ENCODE measurements at places on chromosomes 11 and 22. TPM values are rescaled to one million over a fixed set of nuclear protein-coding genes. Genes with fewer than 3 reads are reported as not detected.

Gene PRRG4
- total RNA-seq = 0.56 TPM

Gene L3MBTL2
- total RNA-seq = 57.8 TPM

Gene CHRM1
- total RNA-seq = not detected

Gene SLC22A12
- not detected for total RNA-seq

Gene PRG3
- not detected for total RNA-seq

Gene KCNK4
- not detected for total RNA-seq

Gene KBTBD3
- 2.4 TPM for total RNA-seq

Gene OR51I1
- total RNA-seq = not detected

Gene CAVIN3
- 14.0 TPM for total RNA-seq

Gene RASD2
- total RNA-seq = 0.14 TPM

Gene BDNF
- not detected for total RNA-seq

Gene CARD18
- total RNA-seq = not detected

Gene HEPN1
- not detected for total RNA-seq

DNA sequence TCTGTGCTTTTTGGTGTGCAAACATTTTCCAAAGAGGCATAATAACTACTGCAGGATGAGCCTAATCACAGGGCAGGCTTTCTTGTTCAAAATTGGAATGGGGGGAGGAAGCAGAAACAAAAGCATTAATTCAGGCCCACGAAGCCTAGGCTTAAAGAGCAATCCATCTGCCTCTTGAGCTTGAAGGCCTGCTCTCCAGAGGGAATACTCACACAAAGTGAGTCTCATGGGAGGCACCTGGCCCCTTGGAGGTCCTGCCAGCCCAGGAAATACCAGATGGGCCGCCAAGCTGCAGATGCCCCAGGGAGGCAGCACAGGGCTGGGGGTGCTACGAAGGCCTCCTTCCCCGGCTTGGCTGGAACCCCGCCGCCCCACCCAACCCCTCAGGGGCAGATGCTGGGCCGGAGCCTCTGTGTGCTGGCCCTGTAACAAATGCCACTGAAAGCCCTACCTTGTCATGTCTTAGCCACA lies 39.3 kb upstream of the COMT start:
- no peak for DNase-seq

- DNase-seq = no peak
Observed at GRCh38 chr11:113016905-113017304, 55.7 kb downstream of the NCAM1 start.

GRCh38 chr11:79007771-79008402 lies 432.9 kb downstream of the TENM4 start:
- no peak for DNase-seq

DNA sequence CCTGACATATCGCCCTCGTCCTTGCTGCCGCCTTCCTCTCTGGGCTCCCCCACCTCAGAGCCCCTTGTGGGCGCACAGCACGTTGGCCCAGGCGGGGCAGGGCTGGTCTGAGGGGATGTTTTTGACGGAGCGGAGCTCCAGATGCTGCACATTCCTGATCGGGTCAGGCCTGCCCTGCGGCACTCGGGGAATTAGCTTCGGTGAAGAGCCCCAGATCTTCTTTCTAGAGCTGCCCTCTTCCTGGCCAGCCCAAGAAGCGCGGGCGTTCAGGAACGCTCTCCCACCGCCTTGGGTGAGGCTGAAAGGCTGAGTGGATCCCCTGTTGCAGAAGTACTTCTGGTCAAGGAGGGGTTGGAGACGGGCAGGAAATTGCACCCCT lies 12.1 kb downstream of the YPEL4 start:
- DNase-seq = no peak

DNA sequence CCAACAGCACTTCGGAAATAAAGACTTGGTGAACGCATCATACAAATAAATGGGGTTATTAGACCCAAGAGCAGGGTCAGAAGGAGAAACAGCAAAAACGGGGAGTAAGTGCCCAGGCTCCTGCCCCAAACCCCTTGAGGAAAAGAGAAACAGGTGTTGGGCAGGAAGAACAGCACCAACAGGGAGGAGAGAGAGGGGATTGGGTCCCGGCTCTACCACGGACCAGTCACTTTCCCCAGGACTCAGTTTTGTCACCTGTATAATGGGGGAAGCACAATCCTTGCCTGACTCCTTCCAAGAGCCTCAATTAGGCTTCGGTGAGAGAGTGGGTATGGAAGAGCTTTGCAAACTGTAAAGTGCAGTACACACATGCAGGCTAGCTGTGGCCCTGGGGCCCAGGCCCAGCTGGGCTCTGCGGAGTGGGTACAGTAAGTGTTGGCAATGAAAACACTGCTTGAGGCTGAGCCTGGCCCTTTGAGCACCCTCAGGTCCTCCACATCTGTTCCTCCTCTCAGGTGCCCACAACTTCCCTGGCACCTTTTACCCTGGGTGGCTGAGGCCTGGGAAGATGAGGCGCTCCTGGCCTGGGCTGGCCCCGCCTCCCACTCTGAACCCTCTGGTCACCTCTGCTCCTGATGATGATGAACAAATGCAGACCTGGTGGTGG lies 8.9 kb downstream of the SLC29A2 start:
- DNase-seq = no peak

GRCh38 chr11:16797776-16798175 lies 59.3 kb downstream of the C11orf58 start:
- DNase-seq = no peak

- DNase-seq = no peak
Observed at GRCh38 chr11:134429106-134429505, 17.1 kb upstream of the B3GAT1 start.

- no peak for DNase-seq
Observed at GRCh38 chr11:20021212-20021611, 139.1 kb downstream of the DBX1 start.

DNA sequence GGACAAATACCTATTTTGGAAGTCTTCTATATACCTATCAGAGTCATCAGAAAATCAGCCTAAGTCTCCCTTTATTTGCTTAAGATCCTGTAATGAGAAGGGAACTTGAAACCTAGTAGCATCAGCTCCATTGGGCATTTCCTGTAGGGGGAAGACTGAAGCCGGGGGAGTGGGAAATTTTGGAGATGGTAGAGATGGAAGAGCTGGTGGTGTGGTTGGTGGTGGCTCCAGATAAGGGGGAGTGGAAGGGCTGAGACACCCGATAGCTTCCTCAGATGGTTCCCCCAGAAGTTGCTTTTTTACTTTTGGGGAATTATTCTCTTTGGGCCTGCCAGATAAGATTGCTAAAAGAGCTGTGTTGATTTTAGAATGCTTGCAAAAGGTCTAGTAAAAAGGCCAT lies 16.4 kb upstream of the EI24 start:
- no peak for DNase-seq

GRCh38 chr11:78310500-78310909 lies 107.1 kb downstream of the GAB2 start:
- DNase-seq = no peak

DNA sequence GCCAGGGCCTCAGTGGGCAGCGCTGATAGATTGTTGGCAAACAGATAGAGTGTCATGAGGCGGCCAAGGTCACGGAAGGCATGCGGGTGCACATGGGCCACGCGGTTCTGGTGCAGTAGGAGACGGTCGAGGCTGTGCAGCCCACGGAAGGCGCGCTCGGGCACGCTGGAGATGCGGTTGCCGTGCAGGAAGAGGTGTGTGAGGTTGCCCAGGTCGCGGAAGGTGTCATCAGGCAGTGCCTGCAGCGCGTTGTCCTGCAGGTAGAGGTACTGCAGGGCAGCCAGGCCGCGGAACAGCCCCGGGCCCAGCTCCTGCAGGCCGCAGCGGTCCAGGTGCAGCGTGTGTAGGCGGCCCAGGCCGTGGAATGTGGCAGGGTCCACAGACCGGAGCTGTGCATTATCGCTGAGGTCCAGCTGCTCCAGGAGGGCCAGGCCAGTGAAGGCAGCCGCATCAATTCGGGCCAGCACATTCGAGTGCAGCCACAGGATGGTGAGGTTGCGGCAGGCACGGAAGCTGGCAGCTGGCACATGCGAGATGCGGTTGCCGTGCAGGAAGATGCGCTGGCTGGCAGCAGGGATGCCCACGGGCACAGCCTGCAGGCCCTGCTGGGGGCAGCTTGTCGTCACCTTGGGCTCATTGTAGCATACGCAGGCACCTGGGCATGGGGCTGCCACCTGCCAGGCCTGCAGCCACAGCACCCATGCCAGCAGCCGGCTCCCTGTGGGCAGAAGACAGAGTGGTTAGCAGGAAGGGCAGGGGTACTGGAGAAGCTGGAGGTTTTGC lies 25.5 kb downstream of the RTN4R start:
- DNase-seq = no peak

- peak; percentile 20 for DNase-seq
Observed at GRCh38 chr11:57513911-57514537, 1.5 kb downstream of the SLC43A1 start.

- DNase-seq = no peak
Observed at GRCh38 chr11:131816051-131816450, 445.6 kb downstream of the NTM start.

DNA sequence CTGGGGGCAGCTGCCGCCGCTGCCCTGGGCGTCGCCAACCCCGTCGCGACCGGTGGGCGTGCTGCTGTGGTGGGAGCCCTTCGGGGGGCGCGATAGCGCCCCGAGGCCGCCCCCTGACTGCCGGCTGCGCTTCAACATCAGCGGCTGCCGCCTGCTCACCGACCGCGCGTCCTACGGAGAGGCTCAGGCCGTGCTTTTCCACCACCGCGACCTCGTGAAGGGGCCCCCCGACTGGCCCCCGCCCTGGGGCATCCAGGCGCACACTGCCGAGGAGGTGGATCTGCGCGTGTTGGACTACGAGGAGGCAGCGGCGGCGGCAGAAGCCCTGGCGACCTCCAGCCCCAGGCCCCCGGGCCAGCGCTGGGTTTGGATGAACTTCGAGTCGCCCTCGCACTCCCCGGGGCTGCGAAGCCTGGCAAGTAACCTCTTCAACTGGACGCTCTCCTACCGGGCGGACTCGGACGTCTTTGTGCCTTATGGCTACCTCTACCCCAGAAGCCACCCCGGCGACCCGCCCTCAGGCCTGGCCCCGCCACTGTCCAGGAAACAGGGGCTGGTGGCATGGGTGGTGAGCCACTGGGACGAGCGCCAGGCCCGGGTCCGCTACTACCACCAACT lies 1.0 kb downstream of the FUT4 start:
- no peak for DNase-seq

GRCh38 chr11:117701781-117702180 lies 95.2 kb downstream of the DSCAML1 start:
- DNase-seq = no peak

DNA sequence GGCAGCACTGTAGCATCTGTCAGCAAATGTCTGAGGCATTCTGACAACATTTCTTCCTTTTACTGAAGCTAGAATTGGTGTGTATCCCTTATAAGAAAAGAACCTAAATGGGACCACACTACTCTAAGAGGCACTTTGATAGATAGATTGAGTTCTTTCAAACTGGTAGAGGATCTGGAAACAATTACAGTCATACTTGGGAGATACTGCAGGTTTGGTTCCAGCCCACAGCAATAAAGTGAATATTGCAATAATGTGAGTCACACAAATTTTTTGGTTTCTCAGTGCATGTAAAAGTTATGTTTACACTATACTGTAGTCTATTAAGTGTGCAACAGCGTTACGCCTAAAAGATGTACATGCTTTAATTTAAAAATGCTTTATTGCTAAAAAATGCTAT lies 96.9 kb downstream of the SBF2 start:
- no peak for DNase-seq

GRCh38 chr11:65695459-65696241 lies 16.4 kb upstream of the KAT5 start:
- no peak for DNase-seq

DNA sequence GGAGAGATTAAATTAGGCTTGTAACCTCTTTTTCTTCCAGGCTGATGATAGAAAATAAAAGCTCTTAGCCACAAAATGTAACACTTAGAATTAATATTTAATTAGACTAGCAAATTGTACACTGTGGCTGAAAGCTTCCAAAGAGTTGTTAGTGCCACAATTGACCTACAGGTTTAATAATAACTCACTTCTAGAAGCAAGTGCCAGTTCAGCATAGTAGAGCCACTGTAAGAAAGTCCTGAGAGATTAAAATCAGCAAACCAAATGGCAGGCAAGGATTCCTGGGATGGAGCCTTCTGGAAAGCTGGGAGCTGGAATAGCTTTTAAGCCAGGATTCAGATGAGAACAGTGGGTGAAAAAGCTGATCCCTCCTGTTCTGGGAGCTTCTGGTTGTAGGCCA lies 131.0 kb downstream of the ELP4 start:
- DNase-seq = no peak

GRCh38 chr11:118530180-118530682 lies 761 bp upstream of the TMEM25 start:
- no peak for DNase-seq

DNA sequence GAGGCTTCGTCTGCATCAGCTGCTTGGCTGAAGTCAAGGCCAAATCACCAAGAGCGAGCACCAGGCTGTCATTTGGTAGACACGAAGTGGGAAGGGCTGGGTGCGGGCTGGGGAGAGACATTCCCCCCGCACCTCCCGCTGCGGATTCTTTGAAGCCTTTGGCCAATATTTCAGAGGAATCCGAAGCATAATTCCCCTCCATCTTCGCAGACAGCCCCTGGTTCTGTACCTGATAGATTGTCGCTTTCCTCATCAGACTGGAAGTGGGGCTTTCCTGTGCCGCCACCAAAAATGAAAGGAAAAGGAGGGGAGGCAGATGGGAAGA lies 15.3 kb downstream of the BLID start:
- DNase-seq = no peak

- DNase-seq = no peak
Observed at GRCh38 chr11:59463190-59463641, 6.5 kb downstream of the OR4D6 start.

- DNase-seq = no peak
Observed at GRCh38 chr22:24496661-24497060, 1.5 kb downstream of the UPB1 start.

- no peak for DNase-seq
Observed at GRCh38 chr22:19992921-19993355, 23.7 kb downstream of the ARVCF start.

Measured in activated T-cell treated with anti-CD3 and anti-CD28 coated beads, Interleukin-2, amount 50 U/mL, for 4 hours (primary cell).